Stimulated activated CD8-positive, alpha-beta memory T cell treated with anti-CD3 and anti-CD28 coated beads, Interleukin-15, amount 100 ng/mL, for 4 hours (primary cell): ENCODE measurements at places on chromosomes 5 and 9.

- DNase-seq = no peak
Measured at GRCh38 chr9:74642376-74642775, 145.2 kb downstream of the RORB start.

DNA sequence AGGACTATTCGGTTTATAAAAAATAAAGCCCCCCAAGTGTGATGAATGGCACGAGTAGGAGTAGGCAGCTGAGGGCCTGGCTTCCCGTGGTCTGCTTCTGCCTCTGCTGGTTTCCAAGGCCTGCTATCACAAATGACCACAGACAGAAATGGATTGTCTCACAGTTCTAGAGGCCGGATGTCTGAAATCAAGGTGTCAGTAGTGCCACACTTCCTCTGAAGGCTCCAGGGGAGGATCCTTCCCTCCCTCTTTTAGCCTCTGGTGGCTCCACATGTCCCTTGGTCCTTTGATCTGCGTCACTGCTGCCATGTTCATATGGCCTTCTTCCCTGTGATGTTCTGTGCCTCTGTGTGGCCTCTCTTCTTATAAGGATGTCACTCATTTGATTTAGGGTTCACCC, 15.1 kb downstream of the PRKACG start:
- no peak for DNase-seq

DNA sequence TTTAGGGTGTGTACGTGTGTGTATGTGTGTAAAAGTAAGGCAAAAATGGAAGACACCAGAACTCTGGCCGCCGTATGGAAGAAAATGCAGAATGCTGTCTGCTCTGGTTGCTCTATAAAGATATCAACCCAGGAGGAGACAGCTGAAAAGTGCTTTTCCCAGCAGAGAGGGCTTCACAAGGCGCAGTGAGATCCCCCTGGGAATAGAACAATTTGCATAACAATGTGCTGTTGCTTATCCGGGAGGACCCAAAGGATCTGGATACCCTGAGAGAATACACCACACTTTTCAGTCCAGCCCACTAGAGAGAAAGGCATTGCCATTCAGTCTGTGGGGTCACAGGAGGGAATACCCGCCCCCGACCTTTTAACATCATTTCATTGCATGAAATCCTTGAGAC, 230.6 kb downstream of the EBF1 start:
- DNase-seq = no peak

DNA sequence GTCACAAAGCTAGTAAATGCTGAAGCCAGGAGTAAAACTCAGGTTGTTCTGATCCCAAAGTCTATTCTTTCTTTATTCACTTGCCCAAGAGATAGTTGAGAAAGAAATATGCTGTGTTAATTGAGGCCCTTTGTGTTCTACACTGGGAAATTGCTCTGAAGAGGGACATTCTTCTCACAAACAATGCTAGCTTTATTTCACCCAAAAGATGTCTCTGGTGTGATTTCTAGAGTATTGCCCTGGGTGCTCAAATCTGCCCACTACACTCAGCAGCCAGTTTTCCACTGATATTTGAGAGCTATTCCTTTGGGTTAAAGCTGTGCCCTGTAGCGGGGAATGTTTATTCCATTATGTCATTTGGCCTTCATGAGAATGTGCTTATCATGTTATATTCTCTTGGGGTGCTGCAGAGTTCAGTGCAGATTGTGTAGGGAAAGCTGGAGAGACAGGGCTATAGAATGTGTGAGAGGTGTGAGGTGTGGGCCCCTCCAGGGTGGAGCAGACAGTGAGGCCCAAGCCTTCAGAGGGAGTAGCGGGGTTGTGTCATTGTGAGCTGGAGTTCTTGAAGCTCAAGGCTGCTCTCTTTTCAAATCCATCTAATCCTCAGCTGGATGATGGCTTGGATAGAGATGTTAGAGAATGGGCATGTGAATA, 21.0 kb upstream of the C5orf63 start:
- no peak for DNase-seq

- no peak for DNase-seq
Measured at GRCh38 chr5:151615431-151615830, 24.3 kb upstream of the FAT2 start.

GRCh38 chr9:36878986-36879982, 154.8 kb downstream of the PAX5 start:
- no peak for DNase-seq

- no peak for DNase-seq
Measured at GRCh38 chr5:88944751-88945531, 62.0 kb upstream of the MEF2C start.

DNA sequence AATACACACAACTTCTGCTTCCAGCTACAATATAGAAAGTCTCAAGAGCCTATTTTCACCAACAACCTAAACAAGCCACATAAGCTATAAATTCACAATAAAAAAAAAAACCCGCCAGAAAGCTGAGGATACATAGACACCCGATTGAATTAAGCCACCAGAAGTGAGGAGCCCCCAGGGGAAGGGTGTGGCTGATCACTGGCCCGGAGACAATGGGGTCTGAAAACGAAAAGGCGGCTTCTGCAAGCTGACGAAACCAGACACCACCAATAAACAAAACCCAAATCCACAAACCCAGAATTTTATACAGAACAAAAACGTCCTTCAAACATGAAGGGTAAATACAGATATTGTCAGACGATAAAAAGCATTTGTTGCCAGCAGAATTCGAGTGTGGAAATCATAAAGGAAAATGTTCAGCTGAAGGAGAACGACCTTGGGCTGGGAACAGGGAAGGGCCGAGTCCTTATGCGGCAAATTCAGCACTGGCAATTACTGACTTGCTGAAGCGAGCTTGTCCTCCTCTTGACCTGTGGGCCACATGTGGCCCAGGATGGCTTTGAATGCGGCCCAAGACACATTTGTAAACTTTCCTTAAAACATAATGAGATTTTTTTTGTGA, 39.6 kb upstream of the CEP72 start:
- DNase-seq = no peak

DNA sequence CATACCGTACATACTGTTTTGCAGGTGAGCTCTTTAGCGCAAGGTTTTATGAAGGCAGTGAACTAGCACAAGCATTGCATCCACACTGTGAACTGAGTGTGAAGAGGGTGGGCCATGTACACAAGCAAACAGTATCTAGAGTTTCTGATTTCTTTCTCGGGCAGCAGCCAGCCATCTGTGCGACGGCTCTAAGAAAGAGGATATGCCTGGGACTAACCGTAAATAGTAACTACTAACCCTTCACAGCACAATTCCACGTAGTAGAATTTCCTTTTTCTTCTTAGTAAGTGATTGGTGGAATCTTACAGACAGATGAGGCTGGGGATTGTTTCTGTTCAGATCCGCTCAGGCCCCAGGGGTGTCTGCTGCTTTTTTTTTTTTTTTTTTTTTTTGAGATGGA, 89.0 kb downstream of the DRD1 start:
- DNase-seq = no peak

GRCh38 chr9:35937227-35937626, 20.7 kb downstream of the OR2S2 start:
- DNase-seq = no peak
